ENCODE measurements at places on chromosomes 5 and 9.

- no peak overlapping the region for H3K27ac ChIP-seq
- H3K4me1 ChIP-seq: peaks cover 25% of the 10 kb centered on the region
- H3K4me3 ChIP-seq: no peak overlapping the region
- no peaks in the 10 kb centered on the region for H3K27me3 ChIP-seq
These were observed 19.0 kb downstream of the TMEM8B start for GRCh38 chr9:35847792-35848572.

GRCh38 chr9:121498487-121499176, 1.0 kb downstream of the GGTA1 start:
- no peaks in the 10 kb centered on the region for H3K27me3 ChIP-seq
- H3K27ac ChIP-seq: peak overlapping the region; percentile 77

DNA sequence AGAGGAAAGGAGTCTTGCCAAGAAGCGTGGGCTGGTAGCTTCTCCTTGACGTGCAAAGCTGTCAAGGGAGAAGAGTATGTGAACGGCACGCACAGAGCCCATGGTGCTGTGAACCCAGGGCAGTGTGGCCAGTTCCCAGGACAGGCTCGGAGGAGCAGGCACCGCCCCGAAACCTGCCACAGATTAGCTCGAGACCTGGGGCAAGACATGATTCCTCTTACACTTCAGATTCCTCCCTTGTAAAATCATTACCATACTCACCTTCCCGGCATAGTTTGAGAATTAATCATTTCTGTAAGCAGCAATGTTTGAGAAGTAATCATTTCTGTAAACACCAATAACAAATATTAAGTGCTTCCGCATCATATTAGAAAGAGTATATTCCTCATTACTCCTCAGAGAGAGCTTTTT, 19.9 kb downstream of the GOLM1 start:
- H3K4me1 ChIP-seq: no peaks in the 10 kb centered on the region
- no peak for DNase-seq
- no peaks in the 10 kb centered on the region for H3K36me3 ChIP-seq
- no peaks in the 10 kb centered on the region for H3K27me3 ChIP-seq
- H3K27ac ChIP-seq: no peak overlapping the region
- no peak overlapping the region for H3K4me3 ChIP-seq

DNA sequence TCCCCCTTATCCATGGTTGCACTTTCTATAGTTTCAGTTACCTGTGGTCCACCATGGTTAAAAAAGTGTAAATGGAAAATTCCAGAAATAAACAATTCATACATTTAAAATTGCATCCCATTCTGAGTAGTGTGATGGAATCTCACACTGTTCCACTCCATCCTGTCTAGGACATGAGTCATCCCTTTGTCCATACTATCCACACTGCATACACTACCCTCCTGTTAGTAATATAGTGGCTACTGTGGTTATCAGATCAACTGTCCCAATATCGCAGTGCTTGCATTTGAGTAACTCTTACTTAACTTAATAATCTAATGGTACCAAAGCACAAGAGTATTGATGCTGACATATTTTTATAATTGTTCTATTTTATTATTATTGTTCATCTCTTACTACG, 100.7 kb downstream of the RAB3C start:
- H3K27me3 ChIP-seq: no peaks in the 10 kb centered on the region
- no peak for DNase-seq
- H3K4me3 ChIP-seq: no peak overlapping the region
- no peak overlapping the region for H3K27ac ChIP-seq

GRCh38 chr5:41869151-41869723, 988 bp downstream of the OXCT1 start:
- no peak for DNase-seq
- peaks cover 17% of the 10 kb centered on the region for H3K4me1 ChIP-seq
- H3K4me3 ChIP-seq: peak overlapping the region; percentile 93
- H3K36me3 ChIP-seq: no peaks in the 10 kb centered on the region
- H3K27me3 ChIP-seq: no peaks in the 10 kb centered on the region

GRCh38 chr9:655875-656274, 185.6 kb upstream of the DMRT1 start:
- no peak overlapping the region for H3K4me3 ChIP-seq
- H3K27ac ChIP-seq: no peak overlapping the region
- peaks cover 21% of the 10 kb centered on the region for H3K4me1 ChIP-seq
- peak; percentile 71 for DNase-seq
- H3K36me3 ChIP-seq: no peaks in the 10 kb centered on the region

DNA sequence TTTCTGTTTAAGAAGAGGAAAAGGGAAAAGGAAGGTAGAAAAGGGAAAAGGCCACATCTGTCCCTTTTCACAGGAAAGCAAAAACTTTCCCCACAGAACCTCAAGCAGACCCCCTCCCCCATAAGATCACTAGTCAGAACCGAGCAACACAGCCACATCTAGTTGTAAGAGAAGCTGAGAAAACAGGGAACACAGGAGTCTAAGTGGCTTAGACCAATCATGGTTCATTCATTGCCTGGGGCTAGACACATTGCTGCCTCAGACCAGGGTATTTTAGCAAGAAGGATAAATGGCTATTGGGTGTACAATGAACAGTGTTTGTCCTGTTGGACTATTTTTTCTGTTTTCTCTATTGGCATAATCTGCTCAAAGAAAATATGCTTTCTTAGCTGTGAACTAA, 98.0 kb downstream of the ARL15 start:
- H3K4me3 ChIP-seq: no peak overlapping the region
- no peaks in the 10 kb centered on the region for H3K4me1 ChIP-seq
- no peak overlapping the region for H3K27ac ChIP-seq
- no peaks in the 10 kb centered on the region for H3K27me3 ChIP-seq

GRCh38 chr9:3035579-3036332, 191.9 kb upstream of the PUM3 start:
- no peak overlapping the region for H3K27ac ChIP-seq
- no peak for DNase-seq
- no peaks in the 10 kb centered on the region for H3K4me1 ChIP-seq
- H3K27me3 ChIP-seq: no peaks in the 10 kb centered on the region
- H3K36me3 ChIP-seq: no peaks in the 10 kb centered on the region
- no peak overlapping the region for H3K4me3 ChIP-seq

DNA sequence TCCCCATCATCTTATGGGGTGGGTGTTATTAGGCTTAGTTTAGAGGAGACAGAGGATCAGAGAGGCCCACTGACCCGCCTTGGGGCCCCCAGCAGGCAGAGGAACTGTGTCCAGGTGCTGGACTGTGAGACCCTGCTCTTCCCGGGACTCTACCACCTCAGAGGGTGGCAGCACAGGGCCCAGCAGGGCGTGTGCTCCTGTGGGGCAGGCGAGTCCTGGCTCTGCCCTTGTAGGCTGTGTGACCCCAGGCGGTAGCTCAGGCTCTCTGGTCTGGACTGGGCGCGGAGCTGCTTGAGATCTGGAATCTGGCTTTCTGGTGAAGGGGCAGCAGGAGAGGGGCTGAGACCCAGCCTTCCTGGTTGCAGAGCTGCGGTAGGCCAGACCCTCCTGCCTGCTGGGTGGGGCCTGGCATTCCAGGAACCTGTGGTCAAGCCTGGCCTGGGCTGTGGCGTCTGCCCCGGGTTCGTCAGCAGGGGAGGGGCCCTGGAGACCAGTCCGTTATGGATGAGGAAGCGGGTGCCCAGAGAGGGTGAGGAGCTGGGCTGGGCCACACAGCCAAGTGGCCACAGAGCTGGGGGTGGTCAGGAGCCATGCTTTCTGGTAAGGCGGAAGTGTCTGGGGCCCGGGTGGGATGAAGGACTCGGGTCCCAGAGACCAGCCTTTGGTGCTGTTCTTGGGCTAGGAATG, 46.5 kb downstream of the RXRA start:
- H3K4me3 ChIP-seq: peak overlapping the region; percentile 27
- H3K27me3 ChIP-seq: no peaks in the 10 kb centered on the region
- H3K4me1 ChIP-seq: peaks cover 78% of the 10 kb centered on the region
- peak overlapping the region; percentile 89 for H3K27ac ChIP-seq
- DNase-seq: peak; percentile 92

- peak; percentile 4 for DNase-seq
- H3K4me3 ChIP-seq: no peak overlapping the region
- no peak overlapping the region for H3K27ac ChIP-seq
- H3K36me3 ChIP-seq: no peaks in the 10 kb centered on the region
- peaks cover 7% of the 10 kb centered on the region for H3K4me1 ChIP-seq
These were observed 78.1 kb upstream of the PITX1 start for GRCh38 chr5:135112008-135112725.

GRCh38 chr9:90659650-90660364, 17.2 kb upstream of the DIRAS2 start:
- no peak for DNase-seq
- no peaks in the 10 kb centered on the region for H3K27me3 ChIP-seq
- no peak overlapping the region for H3K27ac ChIP-seq
- no peaks in the 10 kb centered on the region for H3K4me1 ChIP-seq
- no peak overlapping the region for H3K4me3 ChIP-seq

DNA sequence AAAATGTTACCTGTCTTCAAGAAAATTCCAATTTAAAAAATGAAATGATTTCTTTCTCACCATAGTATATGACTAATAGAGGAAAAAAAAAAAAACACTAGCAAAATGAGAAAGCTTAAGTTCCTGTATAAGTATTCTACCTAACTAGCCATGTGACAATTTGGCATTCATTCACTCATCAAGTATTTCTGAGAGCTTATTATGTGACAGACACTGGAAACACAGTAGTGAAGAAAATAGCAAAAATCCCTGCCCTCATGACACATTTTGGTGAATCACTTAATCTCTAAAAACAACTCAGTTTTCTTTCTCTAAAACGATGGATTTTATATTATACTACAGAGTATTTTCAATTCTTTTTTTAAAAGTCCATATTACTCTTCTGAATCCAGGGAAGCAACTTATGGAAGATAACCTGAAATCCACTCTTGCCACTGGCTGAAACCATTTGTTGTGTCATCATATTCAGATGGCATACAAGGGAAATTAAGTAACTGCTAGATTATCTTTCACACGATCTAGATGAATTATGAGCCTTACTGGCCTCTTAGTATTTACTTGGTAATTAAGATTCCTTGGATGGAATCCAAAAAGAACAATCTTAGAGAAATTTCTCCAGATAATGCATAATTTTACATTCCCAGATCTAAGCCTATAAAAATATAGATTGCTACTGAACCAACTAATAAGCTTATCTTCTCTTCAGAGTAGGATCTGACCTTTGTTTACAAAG, 5.5 kb downstream of the PTBP3 start:
- no peaks in the 10 kb centered on the region for H3K36me3 ChIP-seq
- no peak overlapping the region for H3K4me3 ChIP-seq
- DNase-seq: no peak
- H3K4me1 ChIP-seq: peaks cover 32% of the 10 kb centered on the region
- no peak overlapping the region for H3K27ac ChIP-seq
- H3K27me3 ChIP-seq: no peaks in the 10 kb centered on the region

DNA sequence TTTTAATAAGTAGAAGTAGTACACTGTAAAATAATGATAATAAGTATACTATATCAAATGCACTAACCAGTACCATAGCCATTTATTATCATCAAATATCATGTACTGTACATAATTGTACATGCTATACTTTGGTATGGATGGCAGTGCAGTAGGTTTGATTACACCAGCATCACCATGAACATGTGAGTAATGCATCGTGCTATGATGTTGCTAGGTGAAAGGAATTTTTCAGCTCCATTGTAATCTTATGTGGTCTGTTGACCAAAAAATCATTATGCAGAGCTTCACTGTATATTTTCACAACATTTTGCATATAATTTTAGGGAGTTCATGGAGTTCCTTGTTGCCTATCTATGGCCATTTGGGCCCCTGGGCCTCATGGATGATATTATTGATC, 72.2 kb upstream of the HMHB1 start:
- H3K27me3 ChIP-seq: no peaks in the 10 kb centered on the region
- H3K27ac ChIP-seq: no peak overlapping the region
- DNase-seq: no peak
- H3K36me3 ChIP-seq: no peaks in the 10 kb centered on the region
- H3K4me3 ChIP-seq: no peak overlapping the region

DNA sequence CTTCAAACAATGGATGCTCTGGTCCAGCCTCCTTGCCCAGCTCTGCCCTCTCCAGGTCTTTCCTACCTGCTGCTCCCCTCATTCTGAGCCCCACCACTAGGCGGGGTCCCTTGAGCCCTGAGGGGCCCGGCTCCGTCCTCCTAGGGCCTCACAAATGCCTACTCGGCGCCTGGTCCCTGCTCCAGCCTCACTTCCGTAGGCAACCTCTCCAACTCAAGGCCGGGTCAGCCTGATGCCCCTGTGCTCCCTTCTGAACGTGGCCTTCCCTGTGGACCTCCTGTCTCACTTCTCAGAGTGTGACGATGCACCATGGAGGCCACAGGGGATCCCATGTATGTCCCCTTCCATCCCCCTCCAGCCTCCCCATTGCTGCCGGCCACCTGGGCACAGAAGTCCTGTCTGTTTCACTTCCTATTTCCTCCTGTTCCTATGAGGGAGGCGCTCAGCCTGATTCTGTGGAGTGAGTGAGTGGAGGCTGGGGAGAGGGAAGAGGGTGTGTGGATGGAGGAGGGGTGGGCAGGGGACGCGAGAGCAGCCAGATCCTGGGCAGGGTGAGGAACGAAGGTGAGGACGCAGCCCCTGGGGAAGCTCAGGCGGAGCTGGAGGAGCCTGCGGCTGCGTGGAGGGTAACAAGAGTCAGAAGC, 127.2 kb upstream of the FAM120A start:
- H3K27me3 ChIP-seq: peaks cover 4% of the 10 kb centered on the region
- no peak overlapping the region for H3K4me3 ChIP-seq
- H3K27ac ChIP-seq: no peak overlapping the region

Measured in upper lobe of right lung (tissue), 1 donor.